ENCODE measurements at places on chromosomes 3 and 15.

DNA sequence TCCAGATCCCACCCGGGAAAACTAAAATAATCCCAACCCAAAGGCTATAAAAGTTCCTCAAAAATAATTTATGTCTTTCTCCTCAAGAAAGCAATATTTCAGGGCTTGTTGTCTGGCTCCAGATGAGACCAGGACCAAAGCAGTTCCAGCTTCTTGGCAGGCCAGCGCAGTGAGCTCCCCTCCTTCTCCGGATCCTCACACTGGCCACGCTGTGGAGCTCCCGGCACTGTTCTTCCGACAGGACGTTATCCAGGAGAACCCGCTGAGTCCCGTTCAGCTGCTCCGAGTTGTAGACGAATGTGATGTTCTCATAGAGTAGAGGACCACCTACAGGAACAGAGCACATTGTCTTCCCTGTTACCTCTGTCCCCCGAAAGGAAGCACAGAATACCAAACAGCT, 146.3 kb downstream of the P3H2 start:
- DNase-seq, result no peak

DNA sequence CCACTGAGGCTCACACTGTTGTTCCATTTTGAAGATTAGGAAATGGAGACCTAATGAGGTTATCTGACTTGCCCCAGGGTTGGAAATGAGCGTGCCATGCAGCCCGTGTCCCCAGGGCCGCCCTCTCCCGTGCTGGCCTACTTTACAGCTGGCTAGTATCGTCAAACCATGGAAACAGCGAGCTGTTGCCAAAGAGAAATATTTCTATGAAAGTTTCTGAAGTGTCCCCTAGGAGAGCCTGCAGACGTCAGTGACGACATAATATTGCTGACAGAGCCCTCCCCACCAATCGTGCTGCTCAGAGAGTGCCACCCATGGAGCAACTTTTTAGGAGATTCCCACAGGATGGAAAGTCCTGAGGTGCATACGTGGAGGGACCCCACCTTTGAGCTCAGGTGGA, 11.2 kb upstream of the FAM174B start:
- no peak for DNase-seq

- DNase-seq, result no peak
These were observed 26.2 kb downstream of the RHOA start for GRCh38 chr3:49385617-49386016.

DNA sequence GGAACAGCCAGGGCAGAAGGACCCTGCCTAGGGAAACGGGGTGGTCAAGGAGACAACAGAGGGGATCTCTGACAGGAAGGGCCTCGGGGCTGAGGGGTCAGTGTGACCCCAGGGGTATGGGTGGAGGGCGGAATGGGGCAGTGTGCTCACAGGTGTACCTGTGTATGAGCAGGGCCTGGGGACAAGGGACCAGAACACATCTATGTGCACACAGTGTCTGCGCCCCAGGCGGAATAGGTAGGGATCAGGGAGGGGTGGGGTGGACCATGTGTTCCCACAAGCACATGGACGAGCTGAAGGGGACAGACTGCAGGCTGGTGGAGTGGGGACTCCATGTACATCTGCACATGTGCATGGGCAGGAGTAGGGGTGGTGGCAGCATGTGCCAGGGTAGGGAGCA, 5.0 kb upstream of the TLR9 start:
- DNase-seq, result no peak

DNA sequence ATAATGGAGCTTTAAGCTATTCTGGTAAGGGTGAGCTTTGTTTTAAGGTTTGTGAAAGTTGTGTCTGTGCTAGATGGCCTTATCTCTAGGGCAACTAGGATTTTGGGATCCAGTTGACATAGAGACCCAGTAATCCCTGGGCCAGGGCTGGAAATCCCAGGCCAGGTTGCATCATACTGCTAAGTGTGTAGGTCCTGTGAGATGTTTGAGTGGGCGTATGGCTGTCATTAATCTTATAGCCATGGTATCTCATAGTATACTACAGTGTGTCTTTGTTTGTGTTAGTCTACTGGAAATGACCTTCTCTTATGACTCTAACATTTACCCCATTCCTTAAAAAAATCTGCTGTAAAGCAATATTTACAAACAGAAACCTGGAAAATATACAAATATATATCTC, 151.4 kb downstream of the CACNA2D3 start:
- no peak for DNase-seq

GRCh38 chr3:107753494-107753893, 230.7 kb downstream of the BBX start:
- no peak for DNase-seq

DNA sequence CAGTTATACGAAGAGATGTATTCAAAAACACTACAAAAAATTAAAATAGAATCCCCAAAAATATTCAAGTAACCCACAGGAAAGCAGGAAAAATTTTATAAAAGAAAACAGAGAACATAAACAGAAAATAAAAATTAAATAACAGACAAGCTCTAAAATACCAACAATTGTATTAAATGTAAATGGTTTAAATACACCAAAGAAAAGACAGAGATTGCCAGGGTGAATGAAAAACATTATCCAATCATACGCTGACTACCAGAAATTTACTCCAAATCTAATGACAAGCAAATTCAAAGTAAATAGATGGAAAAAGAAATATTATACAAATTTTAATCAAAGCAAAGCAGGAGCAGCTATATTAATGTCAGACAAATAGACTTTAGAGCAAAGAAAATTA, 103.6 kb downstream of the BOC start:
- no peak for DNase-seq

GRCh38 chr3:147589016-147589415, 179.9 kb downstream of the ZIC1 start:
- DNase-seq, result peak; percentile 10

GRCh38 chr3:108171106-108171505, 51.1 kb downstream of the IFT57 start:
- no peak for DNase-seq

- no peak for DNase-seq
These were observed 67.4 kb upstream of the RPL35A start for GRCh38 chr3:197882586-197882985.

GRCh38 chr15:91336687-91337086, 236.6 kb downstream of the SV2B start:
- DNase-seq, result no peak

DNA sequence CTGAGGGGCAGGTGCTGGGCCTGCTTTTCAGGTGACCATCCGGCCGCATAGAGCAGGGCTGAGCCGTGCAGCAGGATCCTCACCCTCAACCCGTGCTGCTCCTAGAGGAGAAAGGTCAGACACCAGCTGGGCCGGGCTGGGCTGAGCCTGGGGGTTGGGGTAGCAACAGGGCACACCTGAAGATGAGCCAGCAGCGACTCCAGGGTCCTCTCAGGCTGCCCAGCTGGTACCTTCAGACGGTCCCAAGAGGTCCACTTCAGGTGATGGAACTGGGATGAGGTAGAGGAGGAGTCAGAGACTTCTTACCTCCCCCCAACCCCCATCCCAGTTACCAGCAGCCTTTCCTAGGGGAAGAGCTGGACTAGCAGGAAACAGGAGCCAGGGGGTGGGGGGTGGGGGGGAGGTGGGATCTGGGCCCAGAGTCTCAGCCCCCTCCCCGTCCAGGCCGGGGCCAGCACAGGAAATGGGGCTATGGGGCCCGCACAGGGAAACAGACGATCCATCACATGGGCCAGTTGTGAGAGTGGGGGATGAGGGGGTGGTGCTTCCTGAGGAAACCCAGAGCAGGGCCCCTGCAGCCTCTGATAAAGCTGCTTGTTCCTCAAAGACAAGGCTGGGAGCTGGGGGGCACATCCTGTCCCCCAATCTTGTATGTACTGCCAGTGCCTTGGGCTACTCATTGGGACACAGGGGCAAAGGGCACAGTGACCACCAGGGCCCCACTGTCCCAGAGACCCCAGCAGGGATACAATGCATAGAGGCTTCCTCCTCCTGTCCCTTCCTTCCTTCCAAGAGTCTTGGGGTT, 3.0 kb downstream of the INKA1 start:
- peak; percentile 80 for DNase-seq

GRCh38 chr3:106168962-106169750, 300.3 kb upstream of the CBLB start:
- no peak for DNase-seq

DNA sequence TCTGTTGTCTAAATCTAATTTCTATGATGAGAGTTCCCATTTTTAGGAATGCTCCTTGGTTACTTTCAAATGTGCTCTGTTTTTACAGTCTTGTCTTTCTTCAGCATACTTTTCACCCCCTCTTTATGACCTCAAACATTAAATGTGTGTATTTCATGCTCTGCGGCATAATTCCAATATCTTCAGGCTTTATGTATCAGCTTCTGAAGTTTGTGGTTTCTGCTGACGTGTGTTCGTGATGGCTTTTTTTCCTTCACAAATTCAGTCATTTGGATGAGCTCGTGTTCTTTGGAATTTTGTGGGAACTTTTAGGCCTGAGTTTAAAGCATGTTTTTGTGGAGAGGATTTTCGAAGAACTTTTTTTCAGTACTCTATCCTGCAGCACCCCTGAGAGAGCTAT, 97.7 kb upstream of the CHRNA7 start:
- DNase-seq, result peak; percentile 64

GRCh38 chr3:6421666-6422445, 439.1 kb upstream of the GRM7 start:
- no peak for DNase-seq

DNA sequence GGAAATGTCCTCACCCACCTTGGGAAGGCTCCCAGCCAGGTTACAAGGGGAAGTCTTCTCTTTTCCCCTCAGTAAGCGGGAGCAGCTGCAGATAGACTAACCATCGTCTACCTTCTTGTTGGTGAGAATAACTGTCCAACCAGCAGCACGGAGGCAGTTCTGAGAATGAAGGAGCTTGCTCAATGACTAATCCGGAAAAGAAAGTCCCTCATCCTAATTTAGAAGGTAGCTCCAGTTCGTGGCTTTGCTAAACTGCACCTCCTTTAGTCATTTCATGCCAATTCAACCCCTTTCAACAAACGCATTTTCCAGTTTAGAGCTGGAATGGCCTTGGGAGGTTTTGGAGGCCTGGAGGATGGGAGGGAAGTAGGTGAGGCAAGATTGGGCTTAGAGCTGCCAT, 527.4 kb upstream of the PROK2 start:
- no peak for DNase-seq

DNA sequence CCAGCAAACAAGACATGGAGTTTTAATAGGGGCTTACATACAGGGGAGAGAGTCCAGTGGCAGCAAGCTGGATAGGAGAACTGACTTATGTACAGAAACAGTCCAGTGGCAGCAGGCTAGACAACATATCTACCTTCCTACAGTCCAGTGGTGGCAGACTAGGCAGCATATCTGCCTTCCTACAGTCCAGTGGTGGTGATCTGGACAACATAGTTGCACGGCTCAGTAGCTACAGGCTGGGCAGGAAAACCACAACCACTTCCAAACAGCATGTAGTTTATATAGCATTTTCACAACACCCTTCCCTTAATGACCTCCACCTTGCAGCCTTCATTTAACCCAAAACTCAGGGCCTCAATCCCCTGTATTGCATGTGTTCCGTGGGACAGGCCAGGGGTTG, 181.3 kb upstream of the EIF1B start:
- no peak for DNase-seq

DNA sequence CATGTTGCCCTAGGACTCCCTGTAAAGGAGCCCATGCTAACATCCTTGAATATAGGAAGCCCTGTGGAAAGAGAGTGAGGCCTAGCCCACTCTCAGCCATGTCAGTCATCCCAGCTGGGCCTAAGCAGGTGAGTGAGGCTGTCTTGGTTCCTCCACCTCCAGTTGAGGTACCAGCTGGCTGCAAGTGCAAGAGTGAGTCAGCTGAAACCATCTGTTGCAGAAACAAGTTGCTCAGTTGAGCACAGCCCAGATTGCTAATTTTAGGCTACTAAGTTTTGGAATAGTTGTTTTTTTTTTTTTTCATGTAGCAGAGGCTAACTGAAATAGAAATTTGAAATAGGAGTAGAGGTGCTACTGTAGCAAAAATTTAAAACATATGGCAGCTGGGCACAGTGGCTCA, 43.7 kb upstream of the ADPGK start:
- no peak for DNase-seq

- no peak for DNase-seq
These were observed 7.1 kb downstream of the BLOC1S6 start for GRCh38 chr15:45594319-45594718.

- DNase-seq, result no peak
These were observed 100.5 kb downstream of the KCNH8 start for GRCh38 chr3:19248767-19249166.

DNA sequence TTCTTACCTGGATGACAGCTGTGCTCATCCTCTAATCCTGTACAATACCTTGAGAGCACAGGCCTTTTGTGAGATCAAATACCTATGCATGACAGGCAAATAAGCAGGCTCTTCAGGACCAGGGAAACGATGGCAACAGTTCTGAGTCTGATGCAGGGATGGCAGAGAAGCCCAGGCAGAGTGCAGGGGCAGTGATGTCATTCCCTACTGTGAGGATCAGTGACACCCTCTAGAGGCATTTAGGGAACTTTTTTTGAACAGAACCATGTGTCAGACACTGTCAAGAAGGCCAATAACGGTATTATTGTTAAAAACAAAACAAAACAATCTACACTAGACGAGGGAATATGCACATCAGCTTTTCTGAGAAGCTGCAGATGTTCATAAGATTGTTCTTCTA, 314.8 kb upstream of the CTDSPL start:
- DNase-seq, result no peak

GRCh38 chr3:42730706-42731420, 28.3 kb upstream of the HHATL start:
- no peak for DNase-seq

DNA sequence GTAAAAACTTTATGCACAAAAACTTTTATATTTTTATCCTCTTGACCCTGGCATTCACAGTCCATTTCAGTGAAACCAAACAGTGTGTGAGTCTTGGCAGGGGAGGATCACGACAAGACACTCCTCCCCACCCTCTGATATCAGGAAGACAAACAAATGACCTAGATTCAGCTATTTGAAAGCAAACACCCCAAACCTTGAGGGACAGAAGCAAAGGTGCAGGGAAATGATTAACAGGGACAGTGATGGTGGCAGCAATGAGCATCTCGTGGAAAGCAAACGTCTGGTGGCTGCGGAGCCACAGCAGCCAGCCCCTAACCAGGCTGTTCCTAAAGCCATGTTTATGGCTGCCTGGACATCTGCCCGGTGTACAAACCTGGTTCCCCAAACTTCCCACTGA, 52.1 kb downstream of the FSIP1 start:
- no peak for DNase-seq

- DNase-seq, result no peak
These were observed 302.1 kb downstream of the NSUN3 start for GRCh38 chr3:94365006-94365405.

- no peak for DNase-seq
These were observed 42.8 kb upstream of the PTPRG start for GRCh38 chr3:61518590-61518989.

DNA sequence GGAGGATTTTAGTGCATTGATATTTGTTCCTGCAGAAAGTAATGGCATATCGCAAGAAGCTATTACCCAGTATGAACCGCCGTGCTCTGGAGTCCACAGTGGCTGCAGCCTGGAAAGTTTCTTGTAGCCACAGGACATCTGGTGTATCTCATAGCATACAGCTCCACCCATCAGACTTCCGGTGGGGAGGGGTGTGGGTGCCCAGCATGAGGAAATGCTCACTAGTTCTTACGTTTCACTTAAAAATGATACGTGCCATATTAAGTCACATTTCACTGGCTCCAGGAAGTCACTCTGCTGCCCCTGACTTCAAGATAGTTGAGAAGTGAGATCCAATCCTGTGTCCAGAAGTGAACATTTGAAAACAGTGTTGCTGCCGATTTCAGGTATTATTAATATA, 990.4 kb downstream of the GBE1 start:
- DNase-seq, result no peak
